ENCODE measurements at places on chromosomes 4 and X.

DNA sequence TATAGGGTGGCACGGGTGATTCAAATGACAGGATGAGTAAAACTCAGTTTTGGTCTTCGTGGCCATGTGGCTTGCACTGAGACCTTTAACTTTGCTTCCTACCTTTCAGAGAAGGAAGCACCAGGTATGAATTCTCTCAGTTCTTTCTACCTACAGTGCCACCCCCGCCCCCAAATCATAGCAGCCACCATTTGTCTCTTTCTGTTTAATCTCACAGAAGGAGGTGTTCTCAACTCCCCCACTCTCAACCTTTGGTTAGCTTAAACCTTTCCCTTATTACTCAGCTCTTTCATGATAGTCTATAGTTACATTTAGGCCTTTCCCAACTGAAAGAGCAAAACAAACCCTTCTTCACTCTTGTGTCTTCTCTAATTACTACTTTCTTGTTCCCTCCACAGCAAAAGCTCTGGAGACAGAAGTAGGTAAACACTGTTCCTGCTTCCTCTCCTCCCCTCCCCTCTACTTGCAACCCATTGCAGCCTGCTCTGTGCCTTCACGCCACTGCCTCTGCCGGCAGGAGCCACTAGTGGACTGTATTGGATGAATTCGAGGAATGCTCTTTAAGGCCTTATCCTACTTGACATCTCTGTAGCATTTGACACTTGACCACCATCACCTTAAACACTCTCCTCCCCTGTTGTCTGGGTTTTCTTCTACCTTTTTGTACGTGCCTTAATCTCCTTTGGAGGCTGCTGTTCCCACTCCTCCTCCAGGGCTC, 123.7 kb downstream of the AFF1 start:
- H3K27me3 ChIP-seq: no peaks in the 10 kb centered on the region
- no peak overlapping the region for H3K27ac ChIP-seq
- no peak overlapping the region for H3K4me3 ChIP-seq
- H3K36me3 ChIP-seq: peaks cover 4% of the 10 kb centered on the region
- peaks cover 12% of the 10 kb centered on the region for H3K4me1 ChIP-seq

DNA sequence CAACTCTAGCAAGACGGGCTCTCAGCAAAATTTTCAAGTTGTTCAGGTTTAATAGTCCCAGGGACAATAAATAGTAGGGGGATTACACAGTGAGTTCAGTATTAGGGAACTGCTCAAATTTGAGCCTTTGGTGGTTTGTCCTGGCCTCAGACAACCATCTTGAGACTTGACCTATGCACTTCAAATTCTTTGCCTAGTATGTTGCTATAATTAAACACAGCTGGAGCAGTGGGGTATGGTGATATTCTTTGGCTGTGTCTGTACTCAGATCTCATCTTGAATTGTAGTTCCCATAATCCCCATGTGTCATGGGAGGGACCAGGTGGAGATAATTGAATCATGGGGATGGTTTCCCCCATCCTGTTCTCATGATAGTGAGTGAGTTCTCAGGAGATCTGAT, 43.3 kb upstream of the TEX13A start:
- no peak for DNase-seq
- no peaks in the 10 kb centered on the region for H3K27me3 ChIP-seq
- H3K4me3 ChIP-seq: no peak overlapping the region
- no peaks in the 10 kb centered on the region for H3K4me1 ChIP-seq

DNA sequence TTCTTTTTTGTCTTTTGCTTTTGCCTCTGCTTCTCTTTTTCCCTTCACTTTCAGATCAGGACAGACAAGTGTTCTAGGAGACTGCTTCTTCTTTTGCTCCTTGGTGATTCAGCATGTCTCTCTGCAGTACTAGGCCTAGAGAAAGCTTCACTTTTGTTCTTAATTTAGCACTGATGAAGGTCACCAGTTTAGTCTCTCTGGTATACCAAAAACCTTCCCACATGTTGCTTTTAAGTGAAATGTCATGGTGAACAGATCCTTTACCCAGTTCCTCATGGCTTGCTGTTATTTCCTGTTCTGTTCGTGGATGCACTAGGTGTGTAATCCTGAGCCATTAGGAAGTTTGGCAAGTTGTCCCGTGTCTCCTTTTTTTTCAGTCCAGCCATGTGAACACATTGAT, 53.3 kb downstream of the NBDY start:
- no peaks in the 10 kb centered on the region for H3K36me3 ChIP-seq
- H3K4me1 ChIP-seq: peaks cover 8% of the 10 kb centered on the region
- no peak overlapping the region for H3K4me3 ChIP-seq
- no peak overlapping the region for H3K27ac ChIP-seq

GRCh38 chr4:183254162-183254561, 65.9 kb downstream of the CLDN22 start:
- no peak overlapping the region for H3K4me3 ChIP-seq
- H3K4me1 ChIP-seq: no peaks in the 10 kb centered on the region
- H3K27me3 ChIP-seq: no peaks in the 10 kb centered on the region
- no peak for DNase-seq
- no peaks in the 10 kb centered on the region for H3K36me3 ChIP-seq

DNA sequence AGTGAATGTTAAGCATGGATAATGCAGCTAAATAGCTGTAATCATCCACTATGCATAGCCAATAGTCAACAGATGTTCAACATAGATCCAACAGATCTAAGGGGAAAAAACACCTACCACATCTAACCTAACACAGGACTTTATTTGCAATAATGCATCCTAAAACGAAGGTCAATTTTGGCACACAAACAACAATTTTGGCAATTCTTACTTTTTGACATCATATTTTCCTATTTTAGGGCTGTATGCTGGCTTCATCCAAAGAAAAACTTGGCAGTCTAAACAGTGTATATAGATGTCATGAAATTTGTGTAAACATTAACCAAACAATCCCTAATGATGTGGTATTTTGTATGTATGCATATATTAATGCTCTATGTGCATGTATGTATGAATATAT, 33.2 kb downstream of the UNC5C start:
- no peaks in the 10 kb centered on the region for H3K36me3 ChIP-seq
- no peaks in the 10 kb centered on the region for H3K27me3 ChIP-seq
- DNase-seq: no peak

DNA sequence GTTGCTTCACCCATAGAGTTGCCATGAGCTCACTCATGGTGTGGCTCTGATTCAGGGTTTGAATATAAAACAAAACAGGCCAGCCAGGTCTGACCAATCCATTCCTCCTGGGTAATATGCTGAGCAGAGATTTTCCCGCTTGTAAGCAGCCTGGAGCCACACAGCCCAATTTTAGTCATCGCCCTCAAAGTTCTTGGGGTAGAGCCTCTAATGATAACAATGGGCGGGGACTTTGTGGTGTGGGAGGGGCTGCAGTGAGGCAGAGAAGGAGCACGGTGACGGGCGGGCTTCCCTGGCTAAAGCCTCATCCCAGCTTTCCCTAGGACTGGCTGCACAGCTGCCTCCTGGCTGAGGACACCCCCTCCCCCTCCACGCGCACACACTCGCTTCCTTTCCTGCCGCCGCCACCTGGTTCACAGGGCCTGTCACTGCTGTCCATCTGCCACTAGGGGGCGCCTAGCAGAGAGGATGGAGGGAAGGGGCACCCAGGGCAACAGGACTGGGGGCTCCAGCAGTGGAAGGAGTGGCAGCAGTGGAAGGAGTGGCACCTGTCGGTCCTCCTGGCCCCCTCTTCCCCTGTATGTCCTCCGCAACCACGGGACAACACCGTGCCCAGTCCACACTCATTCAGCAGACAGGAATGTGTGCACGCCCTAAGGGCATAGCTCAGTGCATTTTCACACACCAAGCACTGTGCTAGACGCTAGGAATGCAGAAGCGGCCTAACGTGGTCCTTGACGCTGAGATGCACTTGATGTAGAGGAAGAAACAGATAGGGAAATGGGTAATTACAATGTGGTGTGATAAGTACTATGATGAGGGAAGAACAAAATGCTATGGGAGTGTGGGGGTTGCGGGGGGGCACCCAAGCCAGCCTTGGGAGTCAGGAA, 26.8 kb downstream of the PRPS1 start:
- DNase-seq: peak; percentile 48
- H3K4me1 ChIP-seq: no peaks in the 10 kb centered on the region
- H3K27ac ChIP-seq: no peak overlapping the region
- no peaks in the 10 kb centered on the region for H3K27me3 ChIP-seq
- H3K36me3 ChIP-seq: peaks cover 4% of the 10 kb centered on the region
- H3K4me3 ChIP-seq: no peak overlapping the region

- DNase-seq: no peak
- H3K4me3 ChIP-seq: no peak overlapping the region
- H3K4me1 ChIP-seq: no peaks in the 10 kb centered on the region
- no peaks in the 10 kb centered on the region for H3K36me3 ChIP-seq
- H3K27me3 ChIP-seq: no peaks in the 10 kb centered on the region
Measured at GRCh38 chr4:110033355-110034025, 120.8 kb downstream of the EGF start.

GRCh38 chr4:121072224-121073003, at the start of gene NDNF:
TSS of gene NDNF (minus strand) at chr4:121072535. CDS start at chr4:121045837, 26,698 bp downstream.
- DNase-seq: peak; percentile 25
- peaks cover 22% of the 10 kb centered on the region for H3K4me1 ChIP-seq

- H3K36me3 ChIP-seq: no peaks in the 10 kb centered on the region
- H3K27me3 ChIP-seq: peaks cover 69% of the 10 kb centered on the region
- H3K4me1 ChIP-seq: peaks cover 17% of the 10 kb centered on the region
- no peak overlapping the region for H3K27ac ChIP-seq
- no peak for DNase-seq
Measured at GRCh38 chr4:110631584-110632505, 9.0 kb upstream of the PITX2 start.

DNA sequence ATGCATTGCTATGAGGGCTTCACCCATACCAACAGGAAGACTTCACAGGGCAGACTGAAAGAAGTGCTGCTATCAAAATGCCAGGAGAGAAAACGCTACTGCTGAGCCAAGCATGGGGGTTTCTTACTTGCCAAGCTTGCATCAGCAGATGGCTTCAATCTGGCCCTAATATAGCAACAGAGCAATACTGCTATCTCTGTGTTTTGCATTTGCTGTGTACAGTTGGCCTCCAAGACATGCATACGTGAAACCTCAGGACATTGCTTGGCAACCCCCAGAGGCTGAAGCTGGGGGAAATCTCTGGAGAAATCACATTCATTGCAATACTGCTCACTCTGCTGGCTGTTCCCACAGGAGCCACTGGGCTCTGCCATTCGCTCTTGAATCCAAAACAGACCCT, 127.2 kb upstream of the GPC4 start:
- H3K36me3 ChIP-seq: no peaks in the 10 kb centered on the region
- no peak overlapping the region for H3K4me3 ChIP-seq
- no peaks in the 10 kb centered on the region for H3K27me3 ChIP-seq
- no peak for DNase-seq
- no peak overlapping the region for H3K27ac ChIP-seq
- no peaks in the 10 kb centered on the region for H3K4me1 ChIP-seq

DNA sequence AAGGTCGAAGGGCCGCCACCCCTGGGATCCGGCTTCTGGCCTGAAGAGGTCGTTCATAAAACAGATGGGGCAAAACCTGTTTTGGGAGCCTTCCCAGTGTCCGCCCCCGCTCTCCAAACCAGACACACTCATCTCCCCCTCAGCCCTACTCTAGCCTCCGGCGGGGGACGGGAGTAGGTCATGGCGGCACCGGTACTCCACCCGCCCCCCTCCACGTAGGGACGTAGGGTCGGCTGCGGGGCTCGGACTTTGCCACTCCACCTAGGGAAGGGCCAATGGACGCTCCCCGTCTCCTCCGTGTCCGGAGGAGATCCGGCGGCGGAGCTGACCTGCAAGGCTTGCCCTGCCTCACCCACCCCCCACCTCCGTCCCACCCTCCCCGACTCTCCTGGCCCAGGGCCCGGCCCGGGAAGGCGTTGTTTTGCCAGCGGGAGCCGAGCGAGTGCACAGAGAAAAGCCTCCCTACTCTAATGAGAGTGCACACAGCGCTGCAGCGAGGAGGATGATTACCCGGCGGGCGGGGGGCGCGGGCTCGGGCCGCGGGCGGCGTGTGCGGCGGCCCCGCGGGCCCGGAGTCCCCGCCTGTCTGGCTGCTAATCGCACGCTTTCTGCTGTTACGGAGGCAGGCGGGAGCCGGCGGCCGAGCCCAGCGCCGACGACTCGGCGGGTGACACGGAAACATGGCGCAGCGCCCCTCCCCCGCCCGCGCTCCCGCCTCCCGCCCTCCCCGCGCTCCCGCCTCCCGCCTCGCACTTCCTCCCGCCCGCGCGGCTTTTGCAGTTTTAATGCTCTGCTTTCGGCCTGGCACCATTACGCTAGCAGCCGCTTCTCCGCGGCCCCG, 8.3 kb upstream of the BCOR start:
- peak overlapping the region; percentile 64 for H3K4me3 ChIP-seq
- peaks cover 2% of the 10 kb centered on the region for H3K27me3 ChIP-seq
- peak overlapping the region; percentile 49 for H3K27ac ChIP-seq
- H3K4me1 ChIP-seq: peaks cover 32% of the 10 kb centered on the region
- no peaks in the 10 kb centered on the region for H3K36me3 ChIP-seq

DNA sequence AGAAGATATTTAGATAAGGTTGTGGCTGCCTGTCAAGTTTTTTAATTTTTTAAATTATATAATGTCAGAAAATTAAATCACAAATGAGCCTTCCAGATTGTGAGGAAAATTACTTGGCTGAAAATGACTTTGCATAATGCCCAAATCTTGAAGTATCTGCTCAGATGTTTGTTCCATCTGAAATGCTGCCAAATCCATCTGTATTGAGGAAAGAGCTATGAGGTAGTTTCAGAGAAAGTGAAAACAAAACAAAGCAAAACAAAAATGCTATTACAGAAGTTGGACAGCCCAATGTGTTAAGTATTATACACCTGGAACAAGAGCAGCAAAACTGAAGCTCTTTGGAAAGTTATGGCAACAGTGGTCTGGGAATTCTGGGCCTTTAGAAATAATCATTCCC, 23.3 kb upstream of the GUCY1B1 start:
- DNase-seq: no peak
- no peaks in the 10 kb centered on the region for H3K4me1 ChIP-seq
- no peaks in the 10 kb centered on the region for H3K27me3 ChIP-seq
- no peaks in the 10 kb centered on the region for H3K36me3 ChIP-seq
- no peak overlapping the region for H3K4me3 ChIP-seq

- H3K4me1 ChIP-seq: peaks cover 18% of the 10 kb centered on the region
- H3K27ac ChIP-seq: peak overlapping the region; percentile 85
- H3K36me3 ChIP-seq: peaks cover 7% of the 10 kb centered on the region
- DNase-seq: peak; percentile 60
- no peaks in the 10 kb centered on the region for H3K27me3 ChIP-seq
- peak overlapping the region; percentile 88 for H3K4me3 ChIP-seq
Measured at GRCh38 chr4:145098675-145099037, 545 bp downstream of the ABCE1 start.

GRCh38 chrX:925094-925493, 287.4 kb downstream of the CRLF2 start:
- H3K27ac ChIP-seq: no peak overlapping the region
- no peak for DNase-seq
- H3K36me3 ChIP-seq: no peaks in the 10 kb centered on the region
- no peaks in the 10 kb centered on the region for H3K27me3 ChIP-seq
- H3K4me1 ChIP-seq: no peaks in the 10 kb centered on the region

GRCh38 chrX:122913764-122914163, 270.3 kb upstream of the GRIA3 start:
- no peak for DNase-seq
- no peak overlapping the region for H3K4me3 ChIP-seq
- H3K27ac ChIP-seq: no peak overlapping the region
- no peaks in the 10 kb centered on the region for H3K27me3 ChIP-seq
- no peaks in the 10 kb centered on the region for H3K4me1 ChIP-seq

GRCh38 chr4:152168987-152169616, 366.8 kb downstream of the FBXW7 start:
- no peaks in the 10 kb centered on the region for H3K27me3 ChIP-seq
- H3K27ac ChIP-seq: no peak overlapping the region
- DNase-seq: no peak
- no peaks in the 10 kb centered on the region for H3K36me3 ChIP-seq
- H3K4me3 ChIP-seq: no peak overlapping the region

- no peaks in the 10 kb centered on the region for H3K36me3 ChIP-seq
- DNase-seq: no peak
- H3K4me3 ChIP-seq: no peak overlapping the region
Measured at GRCh38 chr4:175953960-175954521, 111.6 kb upstream of the WDR17 start.

Data from T-cell (primary cell).